ENCODE measurements at places on chromosomes 13 and 19.

GRCh38 chr19:45253396-45254027 is 2.4 kb downstream of the MARK4 start:
- DNase-seq: no peak

GRCh38 chr19:45558399-45558878 is 26.2 kb downstream of the OPA3 start:
- peak; percentile 59 for DNase-seq

- DNase-seq: no peak
Measured at GRCh38 chr19:1970003-1970805, 29.2 kb downstream of the CSNK1G2 start.

- DNase-seq: no peak
Measured at GRCh38 chr13:35470671-35471661, 5.5 kb downstream of the MAB21L1 start.

- DNase-seq: no peak
Measured at GRCh38 chr19:50801107-50801506, 10.9 kb downstream of the ACP4 start.

DNA sequence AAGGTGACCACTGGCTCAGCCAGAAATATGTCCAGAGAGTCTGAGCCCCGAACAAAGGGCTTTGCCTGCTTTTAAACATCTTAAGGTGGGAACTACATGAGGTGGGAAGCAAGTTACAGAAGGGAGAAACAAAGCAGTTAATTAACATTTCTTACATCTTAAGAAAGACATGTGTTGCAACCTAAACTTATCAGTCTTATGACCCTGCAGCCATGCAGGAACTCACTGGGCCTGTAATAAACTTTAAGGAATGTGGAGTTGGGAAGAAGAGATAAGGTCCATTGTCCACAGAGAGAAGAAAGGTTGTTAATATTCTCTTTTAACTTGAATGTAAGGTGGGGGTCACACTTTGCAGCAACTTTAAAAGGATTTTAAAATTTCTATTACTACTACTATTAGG is 46.8 kb upstream of the CYP2A7 start:
- DNase-seq: no peak

DNA sequence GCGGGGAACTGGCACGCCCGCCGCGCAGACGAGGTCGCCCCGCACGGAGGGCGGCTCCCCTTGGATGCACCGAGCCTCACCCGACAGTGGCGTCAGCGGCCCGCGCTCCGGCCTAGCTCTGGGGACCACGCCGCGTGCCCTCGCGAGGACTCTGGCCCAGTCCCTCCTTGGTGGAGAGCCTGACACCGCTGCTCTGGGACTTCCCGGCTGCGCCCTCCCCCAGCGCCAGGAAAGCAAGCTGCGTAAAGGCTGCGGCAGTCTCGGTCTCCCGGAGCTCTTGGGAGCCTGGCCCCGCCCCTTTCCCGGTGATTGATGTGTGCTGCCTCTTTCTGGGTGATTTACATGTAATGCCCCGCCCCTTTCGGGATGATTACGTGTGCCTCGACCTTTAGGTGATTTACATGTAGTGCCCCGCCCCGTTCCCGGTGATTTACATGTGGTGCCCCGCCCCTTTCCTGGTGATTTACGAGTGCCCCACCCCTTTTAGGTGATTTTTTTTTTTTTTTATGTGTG is at the start of gene LENG9:
Gene LENG9 (minus strand): TSS at position 248 of the 513 bp plus-strand sequence. CDS start 252 bp downstream, outside the sequence.
- peak; percentile 92 for DNase-seq

GRCh38 chr13:35884211-35884760 is 246.9 kb downstream of the DCLK1 start:
- DNase-seq: no peak

GRCh38 chr13:28734906-28735305 is 16.1 kb upstream of the SLC46A3 start:
- DNase-seq: no peak

- DNase-seq: no peak
Measured at GRCh38 chr13:20359335-20359734, 127.2 kb upstream of the GJB6 start.
